HuH-7.5 (cell line): ENCODE measurements at places on chromosomes 5 and 9.

- no peak for DNase-seq
Measured at GRCh38 chr5:179268399-179268952, 76.8 kb downstream of the ADAMTS2 start.

GRCh38 chr5:119311688-119312087, 44.1 kb upstream of the TNFAIP8 start:
- no peak for DNase-seq

- DNase-seq = no peak
Measured at GRCh38 chr5:146273109-146273508, 65.5 kb upstream of the POU4F3 start.

DNA sequence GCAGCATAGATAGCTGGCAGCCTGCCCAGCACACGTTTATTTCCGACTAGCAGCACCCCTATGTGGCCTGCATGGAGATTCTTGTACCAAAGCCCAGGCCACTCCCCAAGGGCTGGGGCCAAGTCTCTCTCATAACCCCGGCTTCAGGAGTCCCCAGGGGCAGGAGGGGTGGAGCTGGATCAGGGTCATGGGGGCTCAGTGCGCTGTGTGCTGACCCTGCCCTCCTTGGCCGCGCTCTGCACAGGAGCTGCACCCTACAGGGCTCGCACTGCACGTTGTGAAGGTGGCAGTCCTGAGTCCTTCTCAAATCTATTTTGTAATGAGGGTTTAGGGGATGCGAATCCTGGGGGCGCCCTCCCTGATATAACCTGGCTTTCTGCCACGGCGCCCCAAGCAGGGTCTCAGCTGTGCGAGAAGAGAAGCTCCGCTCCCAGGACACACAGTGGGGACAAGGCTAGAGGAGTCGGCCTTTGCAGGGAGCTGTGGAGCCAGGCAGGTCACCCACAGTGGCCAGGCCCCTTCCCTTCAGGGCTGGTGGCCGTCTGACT, 28.6 kb downstream of the NKD2 start:
- DNase-seq = no peak

GRCh38 chr9:23850242-23850689, 24.2 kb upstream of the ELAVL2 start:
- DNase-seq = no peak

GRCh38 chr5:72523960-72524582, 16.9 kb upstream of the ZNF366 start:
- no peak for DNase-seq
